HepG2 (cell line): ENCODE measurements at places on chromosomes 7 and 10. TPM values are rescaled to one million over a fixed set of nuclear protein-coding genes. Genes with fewer than 3 reads are reported as not detected.

Gene ZNF775
- total RNA-seq = 3.1 and 4.5 TPM in 2 replicates

Gene C10orf53
- not detected in 2 replicates for total RNA-seq

Gene GJD4
- not detected in 2 replicates for total RNA-seq

- H3K27ac ChIP-seq = no peak overlapping the region
- H3K36me3 ChIP-seq = no peaks in the 10 kb centered on the region
- no peak overlapping the region for H3K4me3 ChIP-seq
- peaks cover 4% of the 10 kb centered on the region; the same call in 1 of the 2 replicates for H3K27me3 ChIP-seq
- no peaks in the 10 kb centered on the region for H3K4me1 ChIP-seq
Observed at GRCh38 chr7:157700231-157701005, 363.6 kb downstream of the DNAJB6 start.

DNA sequence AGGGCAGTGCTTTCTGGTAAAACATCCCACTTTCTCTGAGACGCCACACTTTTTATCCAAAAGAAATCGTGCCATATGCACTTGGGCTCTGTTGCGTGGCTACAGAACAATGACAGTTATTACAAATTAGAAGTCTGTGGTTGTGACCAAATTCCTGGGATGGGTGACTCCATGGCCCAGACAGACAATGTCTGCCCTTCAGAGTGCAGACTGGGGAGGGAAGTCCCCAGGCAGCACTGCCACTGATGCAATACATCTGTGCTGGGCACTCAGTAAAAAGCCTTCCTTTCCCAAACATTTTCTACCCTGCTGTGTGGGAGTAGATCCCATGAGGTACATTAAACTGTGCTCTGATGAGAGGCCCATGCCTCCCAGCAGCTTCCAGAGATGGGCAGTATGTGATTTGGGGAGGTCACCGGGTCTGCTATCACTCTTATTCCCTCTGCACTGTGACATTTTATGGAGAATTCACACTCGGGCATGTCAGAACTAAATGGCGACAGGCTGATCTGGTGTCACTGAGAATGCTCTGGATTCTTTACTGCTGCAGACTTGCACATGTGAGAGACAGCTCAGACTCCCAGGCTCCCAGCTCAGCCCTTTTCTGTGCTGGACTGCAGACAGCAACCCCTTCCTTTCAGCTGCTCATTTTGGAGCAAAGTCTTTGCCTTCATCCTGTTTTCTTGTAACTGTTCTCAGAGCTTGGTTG lies 243.5 kb upstream of the ZNF32 start:
- H3K27me3 ChIP-seq = peaks cover 3% of the 10 kb centered on the region

- no peaks in the 10 kb centered on the region for H3K4me1 ChIP-seq
- no peak for DNase-seq
- no peaks in the 10 kb centered on the region for H3K27me3 ChIP-seq
- no peak overlapping the region for H3K4me3 ChIP-seq
Observed at GRCh38 chr7:112887337-112887736, 97.1 kb upstream of the TMEM168 start.

DNA sequence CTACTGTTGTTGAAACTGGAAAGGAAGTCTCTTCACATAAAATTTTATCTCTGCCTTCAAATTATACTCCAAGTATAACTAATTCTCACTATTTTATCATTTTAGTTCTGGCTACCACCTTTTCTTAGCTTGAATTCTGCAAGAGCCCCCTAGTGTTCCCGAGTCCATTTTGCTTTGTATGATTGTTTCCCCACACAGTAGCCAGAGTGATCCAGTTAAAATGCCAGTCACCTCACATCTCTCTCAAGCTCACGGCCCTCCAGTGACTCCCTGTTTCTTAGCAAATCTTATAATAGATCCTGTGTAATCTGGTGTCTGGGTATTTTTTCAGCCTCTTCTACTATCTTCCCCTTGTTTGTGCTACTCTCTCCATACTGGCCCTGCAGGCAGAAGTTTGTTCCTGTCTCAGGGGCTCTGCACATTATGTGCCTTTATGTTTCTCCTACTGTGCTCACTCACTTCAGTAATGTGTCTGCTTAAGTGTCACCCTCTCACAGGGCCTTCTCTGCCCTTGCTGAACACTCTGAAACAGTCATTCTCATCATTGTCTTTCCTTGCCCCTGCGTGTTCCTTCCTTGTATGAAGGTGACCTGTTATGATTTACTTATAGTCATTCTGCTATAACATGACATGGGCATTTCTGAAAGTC lies 8.9 kb downstream of the WAC start:
- peaks cover 14% of the 10 kb centered on the region for H3K4me1 ChIP-seq
- H3K27ac ChIP-seq = no peak overlapping the region
- no peak for DNase-seq
- peaks cover 10% of the 10 kb centered on the region for H3K36me3 ChIP-seq

DNA sequence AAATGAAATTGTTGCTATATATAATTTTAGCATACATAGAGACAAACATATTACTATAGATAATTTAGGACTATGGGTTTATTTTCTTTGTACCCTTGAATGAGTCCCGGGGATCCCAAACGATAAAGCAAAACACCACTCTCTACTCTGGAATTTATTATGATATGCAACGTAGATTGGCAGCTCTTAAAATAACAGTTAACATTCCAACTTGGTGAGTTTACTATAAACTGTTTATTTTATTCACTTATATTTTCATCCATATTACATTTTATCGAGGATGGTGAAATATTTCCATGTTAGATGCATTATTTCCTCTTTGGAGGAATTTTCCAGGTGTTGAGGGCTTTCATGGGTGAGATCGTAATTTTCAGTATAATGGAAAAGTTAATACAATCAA lies 138.7 kb upstream of the DGKB start:
- no peak overlapping the region for H3K27ac ChIP-seq
- no peaks in the 10 kb centered on the region for H3K27me3 ChIP-seq
- no peak for DNase-seq

DNA sequence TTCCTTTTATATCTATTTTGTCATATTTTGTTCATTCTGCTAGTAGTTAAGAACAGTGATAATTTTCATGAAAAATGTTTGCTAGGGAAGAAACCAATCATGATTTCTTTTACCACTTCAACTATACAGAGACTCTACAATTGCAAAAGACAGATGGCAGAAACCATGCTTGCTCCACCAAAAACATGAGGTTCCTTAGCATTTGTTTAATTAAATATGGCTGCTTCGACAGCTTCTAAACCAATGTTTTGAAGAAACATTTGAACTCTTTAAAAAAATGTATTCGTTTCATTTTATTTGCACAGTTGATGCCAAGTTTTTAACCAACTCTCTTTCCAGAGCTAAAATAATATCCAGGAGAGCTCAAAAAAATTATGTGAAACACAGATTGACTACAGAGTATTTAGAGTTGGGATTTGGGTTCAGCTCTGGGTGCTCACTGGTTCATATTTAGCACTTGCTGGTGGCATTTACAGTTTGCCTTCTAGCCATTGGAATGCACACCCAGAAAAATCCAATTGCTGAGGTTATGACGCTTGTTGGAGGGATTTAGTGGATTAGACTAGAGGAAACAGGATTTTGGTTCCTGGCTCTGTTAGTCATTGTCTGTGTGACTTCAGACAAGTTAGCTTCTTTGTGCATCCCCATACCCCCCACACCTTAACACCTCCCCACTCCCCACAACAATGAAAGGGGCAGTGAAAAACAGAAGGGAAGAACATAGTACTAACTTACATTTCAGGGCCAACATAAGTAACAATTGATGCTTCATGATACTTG lies 35.8 kb upstream of the SDHAF3 start:
- no peaks in the 10 kb centered on the region for H3K36me3 ChIP-seq
- no peaks in the 10 kb centered on the region for H3K4me1 ChIP-seq
- no peaks in the 10 kb centered on the region; the same call in 1 of the 2 replicates for H3K27me3 ChIP-seq
- H3K4me3 ChIP-seq = no peak overlapping the region

DNA sequence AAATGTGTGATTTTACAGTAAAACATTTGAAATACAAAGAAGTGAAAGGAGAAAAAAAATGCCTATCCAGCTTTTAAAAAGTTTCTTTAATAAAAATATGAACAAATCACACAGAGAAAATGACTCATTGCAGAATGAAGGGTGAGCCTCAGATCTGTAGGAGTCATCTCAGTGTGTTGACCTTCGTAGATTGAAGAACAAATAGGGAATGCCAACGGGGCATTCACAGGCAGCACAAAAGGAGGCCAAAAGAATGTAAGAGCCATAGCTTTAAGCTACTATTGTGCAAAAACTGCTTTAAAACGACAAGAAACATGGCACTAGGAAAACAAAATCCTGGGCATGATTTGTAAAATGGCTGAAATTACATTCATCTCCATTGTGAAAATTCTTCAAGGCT lies 782.7 kb upstream of the CELF2 start:
- H3K27me3 ChIP-seq = no peaks in the 10 kb centered on the region
- no peak overlapping the region for H3K27ac ChIP-seq
- DNase-seq = no peak
- H3K36me3 ChIP-seq = no peaks in the 10 kb centered on the region

- peaks cover 38% of the 10 kb centered on the region; the same call in 2 of the 3 replicates for H3K27me3 ChIP-seq
- H3K4me1 ChIP-seq = peaks cover 19% of the 10 kb centered on the region
- no peaks in the 10 kb centered on the region for H3K36me3 ChIP-seq
- H3K27ac ChIP-seq = no peak overlapping the region
- H3K4me3 ChIP-seq = no peak overlapping the region
Observed at GRCh38 chr7:152702-153391, 39.5 kb upstream of the FAM20C start.
